ENCODE measurements at places on chromosomes 7 and 10.

DNA sequence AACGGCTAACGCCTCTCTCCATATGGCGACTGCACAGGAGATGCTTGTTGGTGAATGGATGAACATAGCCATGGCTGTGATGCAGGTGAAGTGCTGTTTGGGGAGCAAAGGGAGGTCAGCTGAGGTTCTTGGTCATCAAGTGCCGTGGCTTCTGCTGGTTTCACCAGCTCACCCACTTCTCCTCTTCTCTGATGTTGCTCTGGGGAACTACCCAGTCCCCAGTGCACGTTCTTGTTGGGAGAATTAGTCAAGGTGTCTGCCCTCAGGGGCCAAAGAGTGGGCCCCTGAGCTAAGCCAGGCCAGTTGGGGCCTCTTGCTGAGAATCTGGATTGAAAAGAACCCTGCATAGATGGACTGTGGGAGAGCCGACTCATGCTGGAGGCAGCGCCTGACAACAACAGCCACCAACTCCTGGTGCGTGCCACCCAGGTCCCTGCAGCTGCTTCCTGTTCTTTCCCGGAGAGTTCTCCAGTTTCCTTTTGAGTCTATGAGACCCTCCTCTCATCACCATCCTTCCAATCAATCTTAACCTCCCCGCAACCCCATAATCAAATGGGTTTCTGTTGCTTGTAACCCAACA is 3.0 kb downstream of the BTBD16 start:
- DNase-seq, result no peak

GRCh38 chr7:74174606-74175082 is 488 bp downstream of the EIF4H start:
- DNase-seq, result peak; percentile 36

DNA sequence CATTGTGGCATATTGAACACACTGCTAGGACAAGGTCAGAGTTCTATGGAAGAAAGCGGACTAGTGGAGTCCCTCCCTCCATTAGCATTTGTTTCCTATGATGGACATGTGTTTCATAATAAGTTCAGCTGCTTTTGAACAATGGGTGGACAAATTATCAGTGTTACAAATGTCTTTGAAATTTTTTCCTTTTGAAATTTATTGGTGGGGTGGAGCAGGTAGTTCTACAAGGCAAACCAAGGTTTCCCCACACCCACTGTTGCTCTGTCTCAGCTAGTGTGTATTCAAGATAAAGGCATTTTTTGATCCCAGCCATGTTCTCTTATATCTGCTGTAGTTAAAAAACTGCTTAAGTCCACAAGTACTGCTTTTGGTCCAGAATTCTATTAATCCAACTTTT is 79.9 kb downstream of the MALSU1 start:
- no peak for DNase-seq

- no peak for DNase-seq
Measured at GRCh38 chr7:147869456-147869855, 721.1 kb upstream of the C7orf33 start.

DNA sequence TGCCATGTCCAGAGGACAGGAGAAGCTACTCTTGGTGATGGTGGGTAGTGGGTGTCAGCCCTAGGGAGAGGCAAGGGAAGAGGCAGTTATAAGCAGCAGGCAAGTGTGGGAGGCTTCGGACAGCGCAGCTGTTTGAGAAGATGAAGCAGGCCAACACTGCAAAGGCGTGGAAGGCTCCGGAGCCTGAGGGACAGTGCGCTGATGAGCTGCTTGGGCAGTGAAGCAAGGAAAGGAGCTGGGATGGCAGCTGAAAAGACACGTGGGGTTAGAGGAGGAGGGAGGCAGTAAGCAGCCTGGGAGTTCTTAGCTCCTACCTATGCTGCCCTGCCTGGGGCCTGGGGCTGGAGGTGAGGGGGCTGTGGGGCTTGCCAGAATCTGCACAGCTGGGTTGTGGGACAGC is 50.1 kb upstream of the CRTAC1 start:
- DNase-seq, result no peak

- DNase-seq, result no peak
Measured at GRCh38 chr10:96716390-96716789, 3.9 kb downstream of the PIK3AP1 start.

GRCh38 chr7:34844936-34845665 is 187.1 kb downstream of the NPSR1 start:
- DNase-seq, result no peak

DNA sequence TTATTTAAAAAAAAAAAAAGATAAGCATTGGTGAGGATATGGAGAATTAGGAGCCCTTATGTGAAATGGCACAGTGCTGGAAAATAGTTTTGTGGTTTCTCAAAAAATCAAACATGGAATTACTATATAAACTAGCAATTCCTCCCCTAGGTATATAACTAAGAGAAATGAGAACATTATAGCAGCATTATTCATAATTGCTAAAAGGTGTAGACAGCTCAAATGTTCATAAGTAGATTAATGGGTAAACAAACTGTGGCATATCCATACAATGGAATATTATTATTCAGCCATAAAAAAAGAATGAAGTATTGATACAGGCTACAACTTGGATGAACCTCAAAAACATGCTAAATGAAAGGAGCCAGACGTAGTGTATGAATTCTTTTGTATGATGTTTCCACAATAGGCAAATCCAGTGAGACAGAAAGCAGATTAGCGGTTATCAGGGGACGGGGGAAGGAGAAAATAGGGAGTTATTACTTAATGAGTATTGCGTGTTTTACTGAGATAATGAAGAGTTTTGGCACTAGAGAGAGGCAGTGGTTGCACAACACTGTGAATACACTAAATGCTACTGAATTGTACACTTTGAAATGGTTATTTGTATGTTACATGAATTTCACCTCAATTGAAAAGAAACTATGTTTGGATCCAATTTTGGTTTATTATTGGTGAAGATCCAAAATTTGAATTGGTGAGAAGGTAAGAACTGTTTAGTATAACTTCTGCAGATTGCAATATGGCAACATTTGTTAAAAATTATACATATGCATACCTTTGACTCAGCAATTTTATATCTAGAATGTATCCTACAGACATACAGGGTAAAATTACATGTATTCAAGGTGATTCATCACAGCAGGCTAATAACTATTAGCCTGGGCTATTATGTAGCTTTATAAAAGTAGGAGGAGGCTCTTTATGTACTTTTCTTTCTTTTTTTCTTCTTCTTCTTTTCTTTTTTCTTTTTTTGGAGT is 69.7 kb downstream of the VCL start:
- no peak for DNase-seq

DNA sequence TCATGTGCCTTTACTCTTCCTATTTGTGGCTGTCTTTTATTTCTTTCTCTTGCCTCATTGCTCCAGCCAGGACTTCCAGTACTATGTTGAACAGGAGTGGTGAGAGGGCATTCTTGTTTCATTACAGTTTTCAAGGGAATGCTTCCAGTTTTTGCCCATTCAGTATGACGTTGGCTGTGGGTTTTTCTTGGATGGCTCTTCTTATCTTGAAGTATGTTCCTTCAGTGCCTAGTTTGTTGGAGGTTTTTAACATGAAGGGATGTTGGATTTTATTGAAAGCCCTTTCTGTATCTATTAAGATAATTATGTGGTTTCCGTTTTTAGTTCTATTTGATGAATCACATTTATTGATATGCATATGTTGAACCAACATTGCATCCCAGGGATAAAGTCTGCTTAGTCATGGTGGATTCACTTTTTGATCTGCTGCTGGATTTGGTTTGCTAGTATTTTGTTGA is 96.8 kb downstream of the GLCCI1 start:
- DNase-seq, result no peak

- no peak for DNase-seq
Measured at GRCh38 chr7:31497516-31497915, 16.4 kb upstream of the ITPRID1 start.

DNA sequence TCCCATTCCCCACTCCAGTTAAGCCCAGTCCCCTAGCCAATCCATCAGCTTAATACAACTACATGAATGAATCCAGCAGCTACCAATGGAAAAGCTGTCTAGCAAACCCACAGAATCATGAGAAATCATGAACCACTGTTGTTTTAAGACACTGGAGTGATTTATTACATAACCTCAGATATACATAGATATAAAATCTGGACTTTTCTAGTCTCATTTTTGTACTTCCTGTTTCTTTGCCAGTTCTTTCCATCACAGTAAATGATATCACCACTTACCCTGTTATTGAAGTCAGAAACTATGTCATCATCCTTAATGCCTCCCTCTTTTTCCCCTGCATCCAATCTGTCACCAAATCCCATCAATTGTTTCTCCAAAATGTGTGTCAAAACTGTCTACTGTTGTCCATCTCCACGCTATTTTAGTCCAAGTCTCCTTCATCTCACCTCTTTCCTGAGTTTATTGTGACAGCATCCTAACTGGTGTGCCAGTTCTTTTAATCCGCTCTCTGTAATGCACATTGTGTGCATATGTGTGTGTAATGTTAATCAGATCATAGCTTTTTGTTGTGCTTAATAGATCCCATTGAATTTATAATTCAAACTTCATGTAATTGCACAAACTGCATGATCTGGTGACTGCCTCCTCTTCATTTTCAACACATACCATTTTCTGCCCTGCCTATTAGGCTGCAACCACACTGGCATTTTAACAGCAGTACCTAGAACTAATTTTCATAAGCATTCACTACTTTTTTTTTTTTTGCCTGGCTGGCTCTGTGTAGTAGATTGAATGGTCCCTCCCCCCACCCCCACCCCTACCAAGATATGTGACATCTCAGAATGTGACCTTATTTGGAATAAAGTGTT is 56.0 kb downstream of the MKLN1 start:
- no peak for DNase-seq

DNA sequence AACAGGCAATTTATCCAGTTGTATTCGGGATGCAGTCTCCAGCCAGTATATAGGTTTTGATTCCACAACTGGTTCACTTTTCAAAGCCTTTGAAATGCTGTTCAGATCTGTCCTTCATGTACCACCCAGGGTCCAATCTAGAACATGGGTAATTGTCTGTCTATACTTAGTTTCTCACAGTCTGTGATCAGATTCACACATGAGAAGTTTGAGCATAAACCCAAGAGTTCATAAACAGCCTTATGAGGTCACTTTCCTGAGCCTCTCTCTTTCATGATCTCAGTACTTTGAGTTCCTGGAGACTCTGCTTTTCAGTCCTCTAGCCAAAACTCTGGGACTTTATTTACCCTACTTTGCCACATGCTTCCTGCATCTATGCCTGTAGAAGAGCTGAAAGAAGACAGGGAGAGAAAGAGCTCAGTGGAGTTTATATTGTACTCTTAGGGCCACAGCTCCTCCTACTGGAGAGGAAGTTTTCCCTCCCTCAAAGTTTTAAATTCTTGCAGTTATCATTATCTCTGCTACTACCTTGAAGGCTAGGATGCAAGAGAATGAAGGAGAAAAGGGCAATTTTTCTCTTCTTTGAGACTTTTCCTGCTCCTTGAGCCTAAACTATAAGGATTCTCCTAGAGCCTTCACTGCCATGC is 172.0 kb downstream of the ZEB1 start:
- peak; percentile 38 for DNase-seq

- DNase-seq, result no peak
Measured at GRCh38 chr10:38054361-38054797, 39.8 kb upstream of the ZNF37A start.

DNA sequence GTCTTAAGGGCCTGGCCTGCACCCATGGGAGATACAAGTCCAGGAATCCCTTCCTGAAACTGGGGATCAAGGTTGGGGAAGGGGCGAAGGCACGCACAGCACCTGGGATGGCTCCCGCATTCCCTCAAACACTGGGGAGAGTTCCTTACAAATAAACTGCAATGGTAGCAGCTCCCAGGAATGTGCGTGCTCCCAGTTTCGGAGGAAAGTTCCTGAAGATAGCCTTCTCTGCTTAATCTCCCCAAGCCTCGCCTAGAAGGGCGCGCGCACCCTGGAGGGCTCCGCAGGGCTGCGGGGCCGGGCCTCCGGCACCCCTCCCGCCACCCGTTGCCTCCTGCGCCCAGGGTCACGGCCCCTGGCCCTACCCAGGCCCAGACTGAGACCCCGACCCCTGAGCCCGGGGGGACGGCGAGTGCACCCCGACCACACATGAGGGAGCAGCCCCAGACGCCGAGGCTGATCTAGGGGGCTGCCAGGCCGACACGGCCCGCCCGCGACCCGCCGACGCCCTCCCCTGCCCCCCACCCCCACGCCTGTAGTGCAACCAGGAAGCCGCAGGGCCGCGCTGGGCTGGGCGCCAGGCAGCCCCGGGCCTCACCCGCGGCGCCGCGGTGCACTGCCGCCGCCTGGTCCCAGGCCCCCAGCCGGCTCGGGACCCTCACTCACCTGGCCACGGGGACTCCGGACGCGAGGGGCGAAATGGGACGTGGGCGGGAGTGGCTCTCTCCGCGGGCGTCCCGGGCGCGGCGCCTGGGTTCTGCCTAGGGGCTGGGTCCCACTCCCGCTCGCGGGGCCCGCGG is 460 bp downstream of the ANXA11 start:
- peak; percentile 27 for DNase-seq

GRCh38 chr10:30227481-30227880 is 121.6 kb downstream of the MTPAP start:
- DNase-seq, result no peak

GRCh38 chr7:55623617-55624016 is 51.3 kb upstream of the VOPP1 start:
- no peak for DNase-seq

- DNase-seq, result no peak
Measured at GRCh38 chr10:51092402-51092801, 18.1 kb downstream of the PRKG1 start.

DNA sequence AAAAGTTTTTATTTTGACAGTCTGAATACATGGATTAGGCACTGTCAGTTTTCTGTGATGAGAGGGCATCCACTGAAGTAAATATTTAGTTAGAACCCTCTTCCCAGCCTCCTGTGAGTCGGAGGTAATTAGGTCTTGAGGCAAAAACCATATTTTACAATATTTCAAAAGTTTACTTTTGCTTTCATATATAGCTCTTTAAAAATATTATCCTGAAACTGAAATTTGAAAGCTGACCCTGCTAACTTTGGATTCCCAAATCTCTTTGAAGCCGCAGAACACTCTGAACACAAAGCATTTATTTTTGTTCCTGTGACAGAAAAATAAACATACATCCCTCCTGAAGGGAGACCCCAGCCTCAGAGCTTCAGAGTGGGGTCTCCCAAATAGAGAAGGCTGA is 317.4 kb downstream of the KIF20B start:
- DNase-seq, result no peak

- no peak for DNase-seq
Measured at GRCh38 chr10:59880971-59881510, 25.3 kb downstream of the CCDC6 start.

- no peak for DNase-seq
Measured at GRCh38 chr7:8204339-8205030, 57.5 kb downstream of the ICA1 start.

- no peak for DNase-seq
Measured at GRCh38 chr7:43469051-43469450, 113.9 kb upstream of the STK17A start.

DNA sequence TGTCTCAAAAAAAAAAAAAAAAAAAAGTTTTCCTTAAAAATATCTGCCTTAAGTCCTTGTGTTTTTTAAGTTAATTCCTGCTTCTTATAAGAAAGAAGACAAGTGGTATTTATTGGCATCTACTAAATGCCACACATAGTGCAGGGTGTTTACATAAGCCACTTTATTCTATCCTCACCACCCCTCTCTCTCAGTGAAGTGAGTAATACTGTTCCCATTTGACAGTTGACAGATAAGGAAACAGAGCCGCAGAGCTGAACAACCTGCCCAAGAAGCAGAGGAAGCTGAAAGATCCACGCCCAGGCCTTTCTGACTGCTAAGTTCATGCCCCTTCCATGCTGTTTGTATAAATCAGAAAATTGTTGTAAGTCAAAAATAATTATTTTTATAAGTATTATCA is 54.1 kb downstream of the ABLIM1 start:
- no peak for DNase-seq

- no peak for DNase-seq
Measured at GRCh38 chr7:64628721-64629120, 37.2 kb upstream of the ZNF107 start.
